ENCODE measurements at places on chromosomes 6 and 20.

- DNase-seq = no peak
These were observed 98.2 kb downstream of the PSMG4 start for GRCh38 chr6:3356824-3357420.

GRCh38 chr20:11917663-11918062 is at the start of gene BTBD3:
Gene BTBD3, plus strand, starts transcription at chr20:11917893. Its CDS starts 383 bp downstream, at chr20:11918276.
- DNase-seq = no peak

DNA sequence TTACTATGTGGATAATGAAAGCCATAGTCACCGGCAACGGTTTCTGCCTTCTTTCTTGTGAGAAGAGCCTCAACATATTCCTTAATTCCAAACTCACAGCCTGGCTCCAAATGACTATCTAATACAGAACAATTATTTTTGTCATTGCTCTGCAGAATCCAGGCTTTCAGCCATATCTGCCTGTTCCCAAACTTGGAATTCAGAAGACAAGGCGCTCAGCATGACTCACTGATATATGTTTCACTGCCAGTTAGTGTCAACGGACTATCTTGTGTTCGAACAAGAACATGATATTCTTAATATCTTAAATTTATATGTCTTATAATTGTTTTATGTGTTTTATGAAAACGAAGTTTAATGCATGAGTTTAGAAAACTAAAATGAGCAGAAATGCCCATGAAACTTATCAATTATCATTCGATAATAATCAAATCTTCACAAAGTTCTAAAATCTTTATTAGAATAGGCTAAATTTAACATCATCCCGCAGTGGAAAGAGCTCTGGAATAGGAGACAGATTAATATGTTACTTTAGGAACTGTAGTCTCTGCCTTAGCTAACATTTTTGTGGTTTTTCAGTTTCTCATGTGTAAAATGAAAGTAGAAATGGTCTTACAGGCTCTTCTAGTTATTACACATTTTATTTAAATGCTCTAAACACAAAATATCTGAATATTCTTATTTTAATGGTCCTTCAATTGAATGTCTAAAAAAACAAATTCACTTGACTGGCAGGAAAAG is 669.3 kb upstream of the GJE1 start:
- DNase-seq = no peak

GRCh38 chr6:107668743-107669474 is 155.2 kb downstream of the SCML4 start:
- no peak for DNase-seq

GRCh38 chr6:151141685-151142084 is 98.1 kb upstream of the AKAP12 start:
- DNase-seq = no peak

DNA sequence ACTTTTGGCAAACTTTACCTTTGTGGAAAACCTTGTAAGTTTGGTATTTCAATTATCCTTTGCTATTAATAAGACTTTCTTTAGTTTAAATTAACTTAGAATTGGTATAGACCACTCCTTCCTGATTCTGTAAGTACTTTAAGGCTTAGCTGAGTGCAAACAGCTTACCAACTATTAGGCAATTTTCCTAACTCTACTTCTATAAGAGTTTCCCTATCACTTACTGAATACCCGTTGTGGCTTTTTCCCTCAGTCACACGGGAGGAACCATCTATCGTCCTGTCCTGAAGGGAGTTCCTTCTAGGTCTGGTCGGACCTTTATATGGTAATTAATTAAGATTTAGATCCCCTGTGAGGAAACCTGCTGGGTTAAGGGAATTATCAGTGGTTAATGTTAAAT is 9.6 kb downstream of the SLC35A1 start:
- DNase-seq = no peak

DNA sequence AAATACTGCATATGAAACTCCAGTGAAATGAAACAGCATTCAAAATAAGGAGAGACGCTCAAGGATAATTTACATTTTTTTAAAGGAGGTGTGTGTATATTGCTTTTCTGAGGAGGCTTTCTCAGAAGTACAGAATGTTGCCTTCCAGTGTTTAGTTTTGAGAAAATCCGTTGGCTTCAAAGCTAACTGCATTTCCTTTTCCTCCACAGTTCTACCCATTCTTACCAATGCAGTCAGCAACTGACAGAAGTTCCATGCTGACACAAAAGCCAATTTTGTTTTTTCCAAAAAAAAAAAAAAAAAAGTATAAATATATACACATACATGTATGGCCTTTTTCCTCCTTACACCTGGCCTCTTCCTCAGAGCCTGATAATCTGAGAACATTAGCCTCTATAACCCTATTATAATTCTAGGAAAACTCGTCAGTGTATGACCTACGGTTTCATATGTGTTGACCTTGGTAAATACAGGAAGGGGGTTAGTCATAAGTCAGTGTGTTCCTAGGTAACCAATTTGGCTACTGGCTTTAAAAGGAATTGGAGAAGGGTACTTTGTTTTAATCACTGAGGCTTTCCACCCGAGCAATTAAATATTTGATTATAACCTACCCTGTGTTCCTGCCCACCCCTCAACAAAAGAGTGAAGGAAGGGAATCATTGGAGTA is 24.2 kb downstream of the MGME1 start:
- DNase-seq = no peak

DNA sequence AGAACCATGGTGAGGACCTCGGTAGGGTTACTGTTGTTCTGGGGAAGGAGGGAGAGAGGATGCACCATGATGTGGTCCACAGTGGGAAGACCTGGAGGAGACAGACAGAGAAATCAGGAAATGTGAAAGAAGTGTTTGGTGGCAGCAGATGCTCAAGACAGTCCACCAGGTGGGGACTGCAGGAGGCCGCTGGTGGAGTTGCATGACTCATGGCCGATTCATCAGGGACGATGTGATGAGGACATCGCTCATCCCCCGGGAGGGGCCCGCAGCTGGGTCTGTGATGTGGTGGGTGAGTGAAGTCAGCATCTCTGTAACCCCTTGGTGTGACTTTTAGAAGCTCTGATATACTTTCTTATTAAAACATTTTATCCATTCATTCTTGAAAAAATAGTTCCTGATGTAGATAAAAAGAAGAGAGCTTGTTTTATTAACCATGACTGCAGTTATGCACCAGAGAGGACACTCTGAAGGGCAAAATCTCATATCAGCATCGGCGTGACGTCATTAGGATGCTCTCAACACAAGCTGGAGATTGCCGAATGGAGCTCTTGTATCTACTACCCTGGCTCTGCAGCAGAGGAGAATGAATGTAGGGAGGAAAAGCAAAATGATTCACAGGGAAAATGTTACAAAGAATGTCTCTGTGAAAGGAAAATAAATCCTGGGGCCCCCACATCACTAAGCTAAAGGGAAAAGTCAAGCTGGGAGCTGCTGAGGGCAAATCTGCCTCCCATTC is 71.2 kb downstream of the RAMACL start:
- peak; percentile 33 for DNase-seq

GRCh38 chr6:11700118-11700718 is 78.4 kb downstream of the ADTRP start:
- DNase-seq = no peak

GRCh38 chr20:2849529-2849928 is 9.0 kb downstream of the VPS16 start:
- DNase-seq = no peak

- DNase-seq = no peak
These were observed 478.1 kb downstream of the PHF3 start for GRCh38 chr6:64113704-64114103.

- DNase-seq = no peak
These were observed 31.1 kb upstream of the GPR6 start for GRCh38 chr6:109946979-109947378.

DNA sequence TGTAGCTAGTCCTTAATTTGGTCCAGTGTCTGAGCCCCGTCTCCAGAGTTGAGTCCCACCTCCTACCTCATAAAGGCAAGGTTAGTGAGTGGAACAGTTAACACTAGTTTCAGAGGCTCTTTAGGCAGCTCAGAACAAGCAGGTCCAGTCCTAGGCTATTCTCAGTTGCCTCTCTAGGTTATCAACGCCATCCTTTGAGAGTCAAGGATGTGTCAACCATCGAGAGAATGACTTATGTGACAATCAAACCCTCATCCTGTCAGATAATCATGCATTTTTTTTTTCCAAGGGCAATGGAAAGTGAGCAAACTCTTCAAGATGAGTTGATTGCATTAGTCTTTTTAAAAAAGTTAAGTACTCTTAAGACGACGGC is 64.0 kb upstream of the TXNDC5 start:
- no peak for DNase-seq

DNA sequence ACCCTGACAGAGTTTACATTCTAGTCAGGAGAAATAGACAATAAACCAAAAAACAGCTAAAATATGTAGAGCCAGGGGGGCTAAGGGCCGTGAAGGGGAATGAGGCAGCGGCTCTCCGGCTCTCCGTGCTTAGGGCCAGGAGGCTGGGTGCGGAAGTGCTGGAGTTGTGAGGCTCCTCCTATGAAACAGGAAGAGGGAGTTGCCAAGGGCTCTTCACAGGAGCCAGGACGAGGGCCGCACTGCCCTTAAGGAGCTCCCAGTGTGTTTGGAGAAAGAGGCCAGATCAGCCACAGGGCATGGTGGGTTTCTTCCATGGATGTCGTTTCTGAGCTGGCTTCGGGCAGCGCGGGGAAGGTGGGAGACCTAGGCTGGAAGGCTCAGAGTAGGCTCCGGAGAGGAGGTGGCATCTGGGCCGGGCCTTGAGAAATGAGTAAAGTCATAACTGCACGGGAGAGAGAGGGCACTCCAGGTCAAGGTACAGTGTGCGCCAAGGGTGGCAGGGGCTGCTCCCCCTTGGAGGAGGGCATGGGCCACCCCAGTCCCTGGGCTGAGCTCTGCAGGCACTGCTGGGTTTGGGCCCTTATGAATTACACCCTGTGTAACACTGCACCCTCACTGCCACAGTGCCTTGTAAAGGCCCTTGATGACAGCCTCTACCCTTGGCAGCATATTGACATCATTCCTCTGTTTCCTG is 20.8 kb upstream of the MLN start:
- no peak for DNase-seq

DNA sequence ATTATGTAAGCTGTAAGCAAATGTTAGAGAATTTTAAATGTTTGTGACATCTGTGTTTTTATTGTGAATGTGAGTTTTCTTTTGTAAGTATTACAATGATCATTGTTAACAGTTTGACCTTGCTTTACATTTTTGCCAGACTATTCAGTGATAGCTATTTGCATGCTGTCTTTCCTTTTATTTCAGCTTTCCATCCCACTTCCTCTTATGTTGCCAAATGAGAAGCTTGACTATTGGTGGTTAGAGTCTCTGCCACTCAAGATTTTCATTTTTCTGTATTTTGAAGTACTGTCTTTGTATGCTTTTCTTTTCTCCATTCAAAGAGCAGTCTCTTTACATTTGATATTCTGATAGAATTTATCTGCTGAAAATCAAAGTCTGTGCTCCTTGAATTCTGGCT is 104.1 kb downstream of the PRIM2 start:
- no peak for DNase-seq

DNA sequence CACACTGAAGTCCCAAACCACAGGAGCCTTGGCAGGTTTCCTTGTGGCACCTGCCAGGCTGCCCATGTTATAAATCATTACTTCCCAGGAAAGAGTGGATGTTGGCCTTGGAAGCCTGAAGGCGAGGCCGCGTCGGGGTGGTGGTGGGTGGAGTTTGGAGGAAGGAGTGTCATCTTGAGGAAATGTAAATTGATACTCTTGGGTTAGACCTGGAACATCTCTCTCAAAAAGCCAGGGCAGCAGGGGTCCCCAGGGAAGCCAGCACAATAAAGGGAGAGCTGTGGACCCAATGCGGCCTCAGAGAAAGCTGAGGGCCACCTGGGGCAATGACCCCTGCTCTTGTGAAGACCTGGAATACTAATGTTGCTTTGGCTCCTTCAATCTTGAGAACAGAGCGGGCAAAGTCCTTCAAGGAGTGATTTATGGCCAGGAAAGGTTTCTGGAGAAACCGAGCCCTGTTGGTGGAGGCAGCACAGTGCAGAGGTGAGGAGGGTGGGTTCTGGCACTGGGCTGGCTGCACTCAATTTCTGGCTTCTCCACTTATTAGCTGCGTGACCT is 26.3 kb upstream of the TRAF3IP2 start:
- DNase-seq = no peak

DNA sequence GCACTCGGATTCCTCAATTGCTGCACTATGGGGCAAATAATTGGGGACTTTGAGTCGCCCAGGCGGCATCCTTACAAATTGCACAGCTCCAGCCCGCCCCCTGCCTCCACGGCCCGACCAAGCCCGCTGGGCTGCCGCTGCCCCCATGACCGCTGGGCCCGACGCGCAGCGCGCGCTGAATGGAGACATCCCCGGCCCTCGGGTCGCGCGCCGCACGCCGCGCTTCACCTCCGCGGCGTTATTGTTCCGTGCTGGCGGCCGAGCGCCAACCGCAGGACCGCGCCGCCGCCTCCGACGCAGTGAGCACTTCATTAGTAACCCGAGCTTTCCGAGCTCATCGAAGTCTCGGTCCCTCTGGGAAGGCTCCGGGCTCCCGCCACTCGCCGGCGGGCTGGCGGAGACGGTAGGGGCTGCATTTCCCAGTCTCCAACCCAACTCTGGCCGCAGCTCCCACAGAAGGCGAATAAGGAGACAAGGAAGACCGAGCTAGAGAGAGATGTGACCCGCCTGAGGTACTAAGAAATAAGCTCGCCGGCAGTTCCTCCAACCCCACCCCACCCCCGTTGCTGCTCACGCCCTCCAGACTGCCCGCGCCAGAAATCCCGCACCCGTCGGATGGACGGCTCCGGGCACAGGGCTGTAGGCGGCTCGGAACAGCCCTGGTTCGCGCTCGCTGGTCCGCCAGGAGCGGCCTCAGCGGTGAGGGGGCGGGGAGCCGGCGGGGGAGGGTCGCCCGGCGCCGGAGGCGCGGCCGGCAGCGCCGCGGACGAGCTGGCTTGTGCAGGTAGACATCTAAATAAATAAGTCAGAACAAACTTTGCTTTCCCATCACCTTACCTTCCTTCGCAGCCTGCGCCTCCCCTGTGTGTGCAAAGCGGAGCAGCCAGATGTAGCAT is 703 bp downstream of the EPHA7 start:
- DNase-seq = no peak

DNA sequence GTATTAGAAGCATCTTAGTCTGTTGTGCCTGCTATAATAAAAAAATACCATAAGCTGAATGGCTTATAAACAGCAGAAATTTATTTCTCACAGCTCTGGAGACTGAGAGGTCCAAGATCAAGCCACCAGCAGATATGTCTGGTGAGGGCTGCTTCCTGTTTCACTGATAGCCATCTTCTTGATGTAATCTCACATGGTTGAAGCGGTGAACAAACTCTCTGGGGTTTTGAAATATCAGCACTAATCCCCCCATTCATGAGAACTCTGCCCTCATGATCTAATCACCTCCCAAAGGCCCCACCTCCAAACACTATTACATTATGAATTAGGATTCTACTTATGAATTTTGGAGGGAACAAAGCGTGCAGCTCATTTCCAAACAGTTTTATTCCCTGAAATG is 11.6 kb upstream of the CLVS2 start:
- DNase-seq = no peak

All from stimulated activated CD4-positive, alpha-beta T cell treated with anti-CD3 and anti-CD28 coated beads, Interleukin-15, amount 100 ng/mL, for 1 hour (primary cell).